G401 (cell line): ENCODE measurements at places on chromosomes 1 and 21. TPM values are rescaled to one million over a fixed set of nuclear protein-coding genes. Genes with fewer than 3 reads are reported as not detected.

DNA sequence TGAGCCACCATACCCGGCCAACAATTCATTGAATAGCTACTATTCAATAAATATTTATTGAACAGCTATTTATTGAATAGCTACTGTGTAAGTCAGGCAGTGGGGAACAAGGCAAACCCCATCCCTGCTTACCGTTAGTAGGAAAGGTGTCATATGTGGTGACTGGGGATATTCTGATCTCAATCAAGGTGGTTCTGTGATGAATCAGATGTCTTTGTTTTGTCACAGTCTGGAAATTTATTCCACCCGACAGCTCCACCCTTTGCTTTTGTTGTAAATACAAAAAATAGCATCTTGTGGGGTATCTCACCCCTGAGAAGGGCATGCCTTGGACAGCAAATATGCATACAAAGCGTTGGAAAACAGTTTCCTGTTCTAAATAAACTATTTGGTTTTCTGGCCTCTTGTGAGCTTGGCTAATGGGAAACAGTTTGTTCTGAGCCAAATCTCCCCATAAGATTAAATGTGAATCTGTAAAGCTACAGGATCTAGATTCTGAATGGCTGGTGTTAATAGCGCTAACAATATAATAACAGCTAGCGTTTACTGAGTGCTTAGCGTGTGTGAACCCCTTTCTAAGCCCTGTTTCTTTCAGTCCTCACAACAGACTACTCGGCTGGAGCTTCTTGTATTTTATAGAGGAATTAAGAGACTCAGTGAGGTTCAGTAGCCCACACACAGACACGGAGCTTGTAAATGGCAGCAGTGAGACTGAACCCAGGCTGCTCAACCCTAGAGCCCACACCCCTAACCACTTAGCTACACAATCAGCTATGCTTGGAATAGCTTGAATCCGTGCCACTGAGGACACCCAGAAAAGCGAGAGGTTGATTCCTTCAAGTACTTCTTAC is 5.5 kb downstream of the PDPN start:
- no peak for DNase-seq

The S100A2 gene
- 10.6 and 10.8 TPM in 2 replicates for total RNA-seq

The AZIN2 gene
- 13.1 and 13.6 TPM in 2 replicates for total RNA-seq

The RAB3B gene
- 2.3 and 3.0 TPM in 2 replicates for total RNA-seq

- no peak for DNase-seq
Observed at GRCh38 chr1:193730017-193730416, 543.6 kb upstream of the B3GALT2 start.

The ERICH3 gene
- total RNA-seq: not detected in 2 replicates

DNA sequence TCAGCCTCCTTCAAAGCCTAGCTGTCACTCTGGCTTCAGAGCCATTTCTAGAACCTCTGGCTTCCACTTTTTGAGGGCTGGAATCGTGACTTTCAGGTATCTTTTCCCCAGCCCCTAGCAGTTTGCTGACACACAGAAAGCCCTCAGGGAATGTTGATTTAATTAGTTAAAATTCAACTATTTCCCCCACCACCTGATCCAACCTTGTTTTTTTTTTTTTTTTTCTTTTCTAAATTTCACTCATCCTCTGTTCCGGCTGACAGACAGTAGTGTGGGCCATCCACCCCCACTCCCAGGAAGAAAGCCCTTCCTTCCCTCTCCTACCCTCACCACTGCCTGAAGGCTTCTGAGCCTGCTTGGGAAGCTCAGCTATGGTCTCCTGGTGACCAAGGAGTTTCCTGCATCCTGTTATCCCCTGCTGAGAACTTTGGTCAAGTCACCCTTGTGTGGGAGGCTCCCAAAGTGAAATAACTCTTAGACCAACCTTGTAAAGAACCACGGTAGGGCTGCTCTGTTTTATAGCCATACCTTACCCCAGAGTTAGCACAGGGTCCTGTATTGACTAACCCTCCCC is 29.4 kb downstream of the KCNJ6 start:
- DNase-seq: no peak
